Aorta (tissue), 5 donors: ENCODE measurements at places on chromosomes 3 and 15. TPM values are rescaled to one million over a fixed set of nuclear protein-coding genes. Genes with fewer than 3 reads are reported as not detected.
A peak's percentile ranks its signal among the peaks of the same experiment; 100 is the strongest.

The SST gene
- not detected for total RNA-seq

The TMCO5A gene
- total RNA-seq = not detected

The PROS1 gene
- 132 TPM for total RNA-seq

The SLC7A14 gene
- total RNA-seq = not detected

DNA sequence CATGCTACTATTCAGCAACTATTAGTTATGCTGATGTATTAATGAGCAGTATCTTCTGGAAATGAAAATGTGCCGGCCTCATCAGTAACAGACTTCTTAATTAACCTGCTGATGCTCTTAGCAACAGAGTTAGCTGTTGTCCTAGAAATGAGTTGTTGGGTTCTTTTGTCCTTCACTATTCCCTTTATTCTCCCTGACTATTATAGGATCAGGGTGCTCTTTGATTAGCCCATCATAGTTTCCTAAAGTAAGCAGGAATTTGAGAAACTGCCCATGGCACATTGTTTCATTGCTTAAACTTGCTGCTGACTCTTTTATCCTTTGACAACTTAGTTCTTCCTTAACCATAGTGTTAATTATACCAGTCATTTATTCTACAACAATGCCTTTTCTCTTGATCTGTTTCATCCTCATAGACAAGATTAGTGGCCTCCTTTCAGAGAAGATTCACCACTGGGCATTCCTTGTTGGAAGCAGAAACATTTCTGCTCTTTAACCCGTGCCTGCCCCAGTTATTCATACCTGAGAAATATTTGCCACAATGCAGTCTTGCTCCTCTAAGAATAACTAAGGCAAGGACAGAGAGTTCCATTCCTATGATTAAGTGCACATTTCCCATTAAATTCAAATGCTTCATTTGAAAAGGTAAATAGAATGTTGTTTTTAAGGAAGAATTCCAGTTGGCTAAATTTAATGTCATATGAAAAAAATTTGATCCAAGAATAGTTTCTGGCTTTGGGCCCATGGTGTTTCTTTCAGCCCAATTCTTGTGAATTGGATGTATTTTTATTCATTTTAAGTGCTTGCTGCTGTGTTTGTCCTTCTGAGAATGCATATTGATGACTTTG, 573.3 kb upstream of the TBL1XR1 start:
- H3K36me3 ChIP-seq = no peaks in the 10 kb centered on the region
- peaks cover 16% of the 10 kb centered on the region for H3K4me1 ChIP-seq
- H3K4me3 ChIP-seq = no peak overlapping the region
- H3K27me3 ChIP-seq = no peaks in the 10 kb centered on the region
- H3K27ac ChIP-seq = peak overlapping the region; percentile 67

DNA sequence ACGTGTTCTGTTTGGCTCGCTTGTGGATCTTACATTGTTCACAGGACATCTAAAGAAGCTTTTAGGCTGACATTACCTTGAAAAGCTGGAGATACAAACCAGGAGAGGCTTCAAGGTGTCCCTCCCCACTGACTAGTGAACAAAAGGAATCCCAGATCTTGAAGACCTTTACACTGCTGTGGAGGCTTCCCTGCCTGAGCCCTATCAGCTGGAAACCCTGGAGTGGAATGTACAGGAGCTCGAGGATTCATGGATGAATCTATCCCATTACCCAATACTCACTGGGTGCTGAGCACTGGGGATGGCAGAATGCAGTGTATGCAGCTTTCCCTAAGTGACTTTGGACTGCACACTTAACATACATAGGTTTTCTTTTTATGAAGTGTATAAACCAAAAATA, 82.3 kb upstream of the MFGE8 start:
- DNase-seq = no peak
- H3K36me3 ChIP-seq = no peaks in the 10 kb centered on the region
- H3K27ac ChIP-seq = no peak overlapping the region
- no peaks in the 10 kb centered on the region for H3K4me1 ChIP-seq
- no peaks in the 10 kb centered on the region for H3K27me3 ChIP-seq

- DNase-seq = no peak
- H3K4me1 ChIP-seq = peaks cover 2% of the 10 kb centered on the region
- H3K27ac ChIP-seq = no peak overlapping the region
Measured at GRCh38 chr3:2204054-2204453, 105.4 kb downstream of the CNTN4 start.

- no peak overlapping the region for H3K4me3 ChIP-seq
- no peaks in the 10 kb centered on the region for H3K36me3 ChIP-seq
- H3K4me1 ChIP-seq = peaks cover 5% of the 10 kb centered on the region
- no peak for DNase-seq
Measured at GRCh38 chr3:15638891-15639262, 37.3 kb downstream of the BTD start.

GRCh38 chr3:53833700-53834099, 12.5 kb downstream of the CHDH start:
- no peak overlapping the region for H3K4me3 ChIP-seq
- no peaks in the 10 kb centered on the region for H3K36me3 ChIP-seq
- H3K4me1 ChIP-seq = no peaks in the 10 kb centered on the region
- H3K27ac ChIP-seq = no peak overlapping the region
- no peaks in the 10 kb centered on the region for H3K27me3 ChIP-seq
- no peak for DNase-seq

DNA sequence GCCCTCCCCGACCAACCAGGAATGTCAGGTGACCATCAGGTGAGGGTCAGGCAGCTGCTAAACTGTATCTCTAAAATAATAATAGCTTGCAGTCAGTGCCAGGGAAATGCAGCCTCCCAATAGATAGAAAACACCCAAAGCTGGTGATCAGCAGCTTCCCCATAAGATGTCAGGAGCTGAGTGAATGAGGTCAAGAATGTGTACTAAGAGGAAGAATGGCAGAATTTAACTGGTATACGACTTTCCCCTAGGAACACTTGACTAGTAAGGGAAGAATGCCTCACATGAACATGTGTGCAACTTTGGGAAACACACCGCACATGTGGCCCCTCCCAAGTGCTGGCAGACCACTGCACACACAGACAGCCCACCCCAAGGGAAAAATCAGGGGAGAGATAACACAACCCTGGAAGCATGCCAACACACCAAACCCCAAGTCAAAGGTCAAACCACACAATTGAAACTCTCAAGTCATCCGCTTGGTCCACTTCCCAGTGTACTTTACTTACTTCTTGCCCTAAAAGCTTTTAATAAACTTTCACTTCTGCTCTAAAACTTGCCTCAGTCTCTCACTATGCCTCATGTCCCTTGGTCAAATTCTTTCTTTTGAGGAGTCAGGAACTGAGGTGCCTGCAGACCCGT, 806.5 kb downstream of the OTOL1 start:
- no peaks in the 10 kb centered on the region for H3K27me3 ChIP-seq
- H3K4me1 ChIP-seq = no peaks in the 10 kb centered on the region
- DNase-seq = no peak
- no peak overlapping the region for H3K27ac ChIP-seq

GRCh38 chr3:108036984-108037741, 53.7 kb downstream of the CD47 start:
- H3K4me3 ChIP-seq = no peak overlapping the region
- H3K27ac ChIP-seq = no peak overlapping the region
- no peaks in the 10 kb centered on the region for H3K27me3 ChIP-seq
- no peaks in the 10 kb centered on the region for H3K4me1 ChIP-seq

DNA sequence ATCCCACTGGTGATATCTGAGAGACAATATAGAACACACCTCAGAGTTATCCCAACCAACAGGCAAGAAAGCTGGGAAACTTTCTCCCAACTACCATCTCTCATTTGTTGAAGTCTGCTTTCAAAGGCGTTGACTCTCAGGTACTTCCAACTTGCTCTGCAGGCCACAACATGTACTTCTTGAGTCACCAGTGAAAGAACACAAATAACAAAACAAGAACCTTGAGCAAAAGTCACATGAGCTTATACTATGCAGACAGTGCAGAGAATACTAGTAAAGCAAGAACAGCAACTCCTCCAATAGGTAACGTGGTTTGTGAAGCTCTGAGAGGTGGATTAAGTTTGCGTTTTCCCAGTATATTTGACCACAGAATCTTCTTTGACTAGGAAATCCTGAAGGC, 20.6 kb downstream of the SNTN start:
- H3K4me1 ChIP-seq = no peaks in the 10 kb centered on the region
- no peak for DNase-seq
- no peak overlapping the region for H3K27ac ChIP-seq
- no peak overlapping the region for H3K4me3 ChIP-seq
- peaks cover under 1% of the 10 kb centered on the region for H3K27me3 ChIP-seq

DNA sequence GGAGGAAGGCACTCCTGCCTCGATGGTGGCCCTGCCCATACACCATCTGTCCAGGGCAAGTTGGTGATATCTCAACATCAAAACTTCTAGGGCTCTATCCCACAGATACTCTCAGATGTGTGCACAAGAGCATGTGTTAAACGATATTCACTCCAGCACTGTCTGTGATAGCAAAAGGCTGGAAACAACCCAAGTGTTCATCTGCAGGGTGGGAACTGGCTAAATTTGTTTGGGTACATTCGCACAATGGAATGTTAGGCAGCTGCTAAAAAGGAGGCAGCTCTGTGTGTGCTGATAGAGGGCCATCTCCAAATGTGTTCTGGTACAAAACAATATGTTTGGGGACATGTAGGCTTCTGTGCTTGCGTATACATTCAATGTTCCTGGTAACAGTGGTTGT, 19.8 kb downstream of the IGDCC4 start:
- no peaks in the 10 kb centered on the region for H3K4me1 ChIP-seq
- no peak overlapping the region for H3K4me3 ChIP-seq
- H3K36me3 ChIP-seq = no peaks in the 10 kb centered on the region
- DNase-seq = no peak

DNA sequence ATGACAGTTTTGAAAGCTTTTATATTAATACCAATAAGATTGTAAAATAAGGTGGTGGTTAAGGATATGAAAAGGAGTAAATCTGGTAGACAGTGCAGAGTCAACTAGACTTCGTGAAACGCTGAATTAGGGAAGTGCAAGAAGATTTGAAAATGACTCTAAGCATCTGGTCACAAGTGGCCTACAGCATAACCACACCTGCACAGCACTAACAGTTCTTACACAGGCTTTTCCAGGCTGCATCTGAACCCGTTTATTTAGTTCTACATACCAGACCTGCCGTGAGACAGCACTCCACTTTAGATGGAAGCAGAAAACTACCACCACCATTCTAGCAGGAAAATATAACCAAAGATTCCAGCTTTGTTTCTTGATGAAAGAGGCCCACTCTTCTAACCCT, 1.9 kb downstream of the DMXL2 start:
- no peaks in the 10 kb centered on the region for H3K36me3 ChIP-seq
- no peak overlapping the region for H3K27ac ChIP-seq
- DNase-seq = no peak
- H3K4me3 ChIP-seq = no peak overlapping the region

GRCh38 chr15:101539492-101539891, 50.0 kb upstream of the PCSK6 start:
- no peaks in the 10 kb centered on the region for H3K36me3 ChIP-seq
- H3K4me1 ChIP-seq = no peaks in the 10 kb centered on the region
- H3K27me3 ChIP-seq = no peaks in the 10 kb centered on the region
- no peak overlapping the region for H3K4me3 ChIP-seq
- H3K27ac ChIP-seq = no peak overlapping the region

DNA sequence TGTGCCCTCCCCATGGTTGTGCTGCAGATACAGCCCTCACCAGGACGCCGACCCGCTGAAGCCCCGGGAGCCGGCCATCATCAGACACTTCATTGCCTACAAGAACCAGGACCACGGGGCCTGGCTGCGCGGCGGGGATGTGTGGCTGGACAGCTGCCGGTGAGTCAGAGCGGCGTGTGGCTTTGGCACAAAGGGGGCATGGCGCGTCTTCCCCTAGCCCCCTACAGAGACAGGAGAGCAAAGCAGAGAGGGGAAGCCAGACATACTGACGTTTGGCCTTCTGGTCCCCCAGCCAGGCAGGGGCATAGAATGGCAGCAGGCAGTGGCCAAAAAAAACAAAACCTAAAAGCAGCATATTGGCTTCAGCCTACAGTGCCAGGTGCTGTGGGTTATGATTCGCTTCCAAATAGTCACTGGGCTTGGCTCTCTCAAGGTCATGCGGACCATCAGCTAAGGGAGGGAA, 64.0 kb downstream of the MESD start:
- no peak for DNase-seq
- no peaks in the 10 kb centered on the region for H3K4me1 ChIP-seq
- H3K27me3 ChIP-seq = no peaks in the 10 kb centered on the region
- no peak overlapping the region for H3K27ac ChIP-seq
- no peak overlapping the region for H3K4me3 ChIP-seq
- H3K36me3 ChIP-seq = no peaks in the 10 kb centered on the region

DNA sequence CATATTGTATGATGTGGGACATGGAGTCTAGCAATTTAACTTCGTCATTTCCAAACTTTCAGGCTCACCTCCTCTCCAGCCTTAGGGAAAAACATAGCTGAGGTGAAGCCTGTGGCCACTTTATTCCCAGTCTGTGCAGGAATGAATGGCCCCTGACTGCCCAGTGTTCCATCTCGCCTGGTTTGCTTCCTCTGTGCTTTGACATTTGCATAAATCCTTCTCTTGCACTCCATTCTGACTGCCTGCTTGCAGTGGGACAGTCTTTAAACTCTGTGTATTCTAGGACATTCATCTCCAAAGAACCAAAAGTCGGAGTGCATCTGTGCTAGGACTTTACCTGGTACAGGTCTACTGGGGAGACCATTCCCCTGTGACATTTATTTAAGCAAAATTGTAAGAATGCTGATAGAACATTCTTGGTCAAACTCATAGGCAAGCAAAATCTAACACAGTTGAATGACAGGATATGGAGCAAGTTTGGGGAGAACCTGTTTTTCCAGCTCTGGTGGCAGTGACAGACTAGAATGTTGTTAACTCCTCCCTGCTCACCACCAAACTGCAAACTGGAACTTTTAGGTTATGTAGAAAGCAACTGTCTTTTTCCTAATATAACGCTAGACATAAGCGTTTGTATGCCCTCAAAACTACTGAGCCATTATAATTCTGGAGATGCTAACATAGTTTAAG, 22.1 kb downstream of the TMED3 start:
- DNase-seq = no peak
- H3K4me3 ChIP-seq = no peak overlapping the region
- no peaks in the 10 kb centered on the region for H3K36me3 ChIP-seq
- no peak overlapping the region for H3K27ac ChIP-seq

DNA sequence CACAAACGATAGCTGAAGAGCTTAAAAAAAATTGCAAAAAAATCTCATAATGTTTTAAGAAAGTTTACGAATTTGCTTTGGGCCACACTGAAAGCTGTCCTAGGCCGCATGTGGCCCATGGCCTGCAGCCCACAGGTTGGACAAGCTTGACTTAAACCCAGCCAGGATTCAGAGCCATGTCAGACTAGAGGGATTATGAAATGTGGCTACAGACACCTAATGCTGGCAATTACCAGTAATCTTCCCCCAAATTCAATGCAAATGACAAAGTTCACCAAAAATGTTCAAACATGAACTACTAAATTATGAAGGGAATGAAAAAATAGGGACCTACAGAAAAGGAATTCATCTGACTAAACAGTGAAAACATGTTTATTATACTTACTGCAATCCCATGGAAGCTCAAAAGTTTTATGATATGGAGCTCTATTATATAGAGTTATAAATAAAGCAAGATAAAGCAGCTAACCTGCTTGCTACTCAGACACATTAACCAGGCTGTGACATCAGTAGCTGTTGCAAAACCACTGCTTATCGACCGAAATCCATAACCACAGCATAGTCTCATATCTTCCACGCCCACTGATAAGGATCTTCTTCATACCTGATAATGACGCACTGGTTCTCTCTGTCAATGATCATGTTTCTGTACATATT, 49.2 kb downstream of the LDHAL6B start:
- no peak overlapping the region for H3K4me3 ChIP-seq
- H3K36me3 ChIP-seq = peaks cover 4% of the 10 kb centered on the region
- H3K27ac ChIP-seq = no peak overlapping the region
- no peak for DNase-seq
